Right hindlimb (tissue), 1 donor: ENCODE measurements at places on chromosomes 2 and 18.

DNA sequence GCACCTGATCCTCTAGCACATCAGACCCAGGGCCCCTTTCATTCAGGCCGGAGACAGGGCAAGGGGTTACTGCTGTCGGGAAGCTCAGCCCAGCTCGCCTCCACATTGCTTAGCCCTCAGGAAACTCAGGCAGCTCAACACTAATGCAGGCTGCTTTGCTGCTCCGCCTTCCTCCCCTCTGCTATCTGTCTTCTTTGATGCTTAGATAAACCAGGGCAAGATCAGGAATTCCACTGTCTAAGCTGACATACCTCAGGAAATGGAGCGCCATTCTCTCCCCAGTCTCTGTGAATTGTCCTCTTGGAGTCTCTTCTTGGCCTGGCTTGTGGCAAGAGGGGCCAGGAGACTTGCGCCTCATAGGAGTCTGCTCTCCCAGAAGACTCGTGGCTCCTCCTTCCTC, 25.5 kb upstream of the EXOC6B start:
- no peak for DNase-seq

GRCh38 chr2:8251291-8251690, 430.6 kb upstream of the ID2 start:
- no peak for DNase-seq

- no peak for DNase-seq
These were observed 177.9 kb upstream of the LRP1B start for GRCh38 chr2:142308744-142309143.

DNA sequence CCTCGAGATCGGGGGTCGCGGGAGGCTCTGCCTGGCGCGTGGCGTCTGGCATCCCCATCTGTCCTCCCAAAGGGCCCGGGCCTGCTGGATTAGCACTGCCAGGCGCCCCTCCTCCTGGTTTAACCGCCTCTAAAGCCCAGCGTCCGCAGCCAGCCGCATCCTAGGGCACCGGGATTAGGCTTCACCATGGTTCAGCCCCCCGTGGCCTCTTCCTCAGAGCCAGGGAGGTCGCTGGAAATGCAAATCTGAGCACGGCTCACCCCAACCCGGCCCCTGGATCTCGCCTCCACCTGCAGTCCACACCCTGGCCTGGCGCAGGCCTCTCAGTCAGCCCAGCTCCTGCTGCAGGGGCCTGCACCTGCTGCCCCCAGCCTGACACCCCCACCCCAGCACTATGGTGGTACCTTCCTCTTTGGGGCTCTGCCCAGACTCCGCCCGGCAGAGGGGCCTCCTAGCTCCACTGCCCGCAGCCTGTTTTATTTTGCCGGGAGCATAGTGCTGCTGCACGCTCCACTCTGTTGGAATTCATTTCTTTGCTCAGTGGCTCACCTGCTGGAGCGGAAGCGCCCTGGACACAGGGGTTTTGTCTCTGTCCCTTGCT, 13.2 kb downstream of the PRELID3A start:
- DNase-seq: peak; percentile 71

DNA sequence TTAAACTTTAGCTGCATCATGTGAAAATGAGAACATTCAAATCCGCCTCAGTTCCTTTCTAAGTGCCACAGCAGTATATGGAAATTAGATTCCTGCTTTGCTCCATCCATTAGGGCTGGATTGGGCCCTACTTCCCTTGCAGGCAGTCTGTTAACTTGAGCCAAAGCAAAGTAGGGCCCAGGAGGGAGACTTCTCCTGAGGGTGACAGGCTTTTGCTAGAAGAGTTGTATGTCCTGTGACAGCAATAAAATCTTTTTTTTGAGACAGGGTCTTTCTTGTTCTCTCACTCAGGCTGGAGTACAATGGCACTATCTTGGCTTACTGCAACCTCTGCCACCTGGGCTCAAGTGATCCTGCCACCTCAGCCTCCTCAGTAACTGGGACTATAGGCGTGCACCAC, 28.1 kb downstream of the VIL1 start:
- no peak for DNase-seq

- DNase-seq: no peak
These were observed 647.7 kb upstream of the FSHR start for GRCh38 chr2:49801898-49802450.

DNA sequence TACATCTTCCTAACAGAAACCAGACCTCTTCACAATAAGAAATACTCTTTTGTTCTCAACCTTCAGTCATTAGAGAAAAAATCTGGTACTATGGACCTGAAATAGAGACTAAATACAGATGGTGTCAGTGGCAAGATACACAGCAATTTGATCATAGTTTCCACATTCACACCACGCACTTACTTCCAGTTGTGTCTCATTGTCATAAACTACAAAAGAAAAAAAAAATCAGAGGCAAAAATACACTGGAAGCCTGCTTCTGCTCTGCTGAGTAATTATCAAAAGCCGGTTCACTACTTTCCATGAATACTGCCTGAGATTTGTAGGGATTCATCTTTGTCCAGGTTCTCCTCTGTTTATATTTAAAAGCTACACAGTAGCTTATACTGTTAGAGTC, 182.6 kb downstream of the PID1 start:
- DNase-seq: no peak
